Nephron progenitor cell (in vitro differentiated cells): ENCODE measurements at places on chromosomes 13 and 19.

GRCh38 chr13:23655321-23655720, 85.1 kb downstream of the TNFRSF19 start:
- H3K4me3 ChIP-seq, result no peak overlapping the region
- peaks cover 76% of the 10 kb centered on the region for H3K36me3 ChIP-seq
- H3K4me1 ChIP-seq, result peaks cover 52% of the 10 kb centered on the region
- no peaks in the 10 kb centered on the region for H3K27me3 ChIP-seq
- no peak overlapping the region for H3K27ac ChIP-seq

DNA sequence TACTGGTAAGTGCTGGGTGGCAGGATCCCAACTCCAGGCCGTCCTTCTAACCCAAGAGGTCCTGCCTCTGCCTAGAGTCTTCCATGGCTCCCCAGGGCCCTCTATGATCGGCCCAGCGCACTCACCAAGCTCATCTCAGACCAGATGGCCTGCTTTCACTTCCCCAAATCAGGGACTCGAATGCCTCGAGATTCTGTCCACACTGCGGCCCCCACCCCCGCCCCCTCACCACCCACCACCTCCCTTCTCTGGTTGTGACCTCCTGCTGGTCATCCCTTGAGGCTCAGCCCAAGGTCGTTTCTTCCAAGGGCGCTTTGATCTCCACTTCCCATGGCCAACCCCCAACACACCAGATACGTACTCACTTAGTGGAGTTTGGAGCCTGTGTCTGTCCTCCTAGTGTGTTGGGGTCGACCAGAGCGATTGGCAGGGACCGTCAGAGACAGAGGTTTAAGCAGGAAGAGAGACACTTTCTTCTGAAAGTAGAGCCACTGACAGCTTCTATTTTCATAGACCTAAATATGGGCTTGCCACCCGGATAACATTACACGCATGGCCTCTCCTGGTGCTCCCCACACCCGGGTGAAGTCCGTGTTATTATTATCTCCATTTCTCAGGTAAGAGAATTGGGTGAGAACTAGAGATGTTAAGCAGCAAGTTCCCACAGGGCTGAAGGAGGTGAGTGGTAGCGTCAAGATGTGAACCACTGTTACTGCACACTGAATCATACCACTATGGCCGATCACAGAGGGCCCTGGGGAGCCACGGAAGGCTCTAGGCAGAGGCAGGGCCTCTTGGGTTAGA, at the start of gene FCER2:
Gene FCER2 (minus strand): TSS at position 478 of the 804 bp plus-strand sequence. CDS start 2,371 bp downstream, outside the sequence.
- peak within 1 kb of the TSS; percentile 27 for H3K27ac ChIP-seq
- no peak for DNase-seq

GRCh38 chr13:63425131-63425530, 2009.5 kb upstream of the PCDH20 start:
- no peaks in the 10 kb centered on the region for H3K4me1 ChIP-seq
- H3K27me3 ChIP-seq, result peaks cover 4% of the 10 kb centered on the region
- DNase-seq, result no peak
- no peak overlapping the region for H3K4me3 ChIP-seq
- H3K36me3 ChIP-seq, result no peaks in the 10 kb centered on the region

GRCh38 chr19:18594824-18595373, 6.3 kb downstream of the REX1BD start:
- peaks cover 7% of the 10 kb centered on the region for H3K27me3 ChIP-seq
- peak overlapping the region; percentile 75 for H3K4me3 ChIP-seq
- H3K27ac ChIP-seq, result no peak overlapping the region
- no peaks in the 10 kb centered on the region for H3K36me3 ChIP-seq
- peaks cover 55% of the 10 kb centered on the region for H3K4me1 ChIP-seq
- DNase-seq, result peak; percentile 57
